ENCODE measurements at places on chromosomes 4 and X. TPM values are rescaled to one million over a fixed set of nuclear protein-coding genes. Genes with fewer than 3 reads are reported as not detected.

Gene PPEF2
- not detected for total RNA-seq

Gene MAGEA2
- not detected for total RNA-seq

Gene ENPEP
- 1.6 TPM for total RNA-seq

Gene PCDH19
- 31.0 TPM for total RNA-seq

Gene VEGFD
- not detected for total RNA-seq

Gene ZNF732
- 3.1 TPM for total RNA-seq

All from parietal lobe (tissue), 2 donors.